Effector memory CD8-positive, alpha-beta T cell (primary cell): ENCODE measurements at places on chromosomes 6 and 20.
A peak's percentile ranks its signal among the peaks of the same experiment; 100 is the strongest.

DNA sequence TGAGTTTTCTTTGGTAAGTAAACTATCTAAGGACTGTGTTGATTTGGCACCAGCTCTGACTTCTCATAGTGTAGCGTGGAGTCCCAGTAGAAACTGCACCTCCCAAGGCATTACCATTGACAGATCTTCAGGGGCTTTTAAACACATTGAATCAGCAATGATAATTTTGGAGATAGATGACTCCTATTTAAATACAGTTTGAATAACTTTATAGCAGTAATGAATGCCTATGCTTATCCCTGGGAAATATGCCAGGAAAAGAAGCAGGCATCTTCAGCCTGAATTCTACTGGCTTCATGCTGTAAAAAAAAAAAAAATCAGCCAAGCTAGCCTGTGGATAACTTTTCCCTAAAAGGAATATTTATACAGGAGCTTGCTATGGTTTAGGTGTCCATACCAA is 895.9 kb downstream of the EYS start:
- H3K4me3 ChIP-seq: no peak overlapping the region
- no peak for DNase-seq
- no peaks in the 10 kb centered on the region for H3K27me3 ChIP-seq
- no peaks in the 10 kb centered on the region for H3K4me1 ChIP-seq
- H3K36me3 ChIP-seq: no peaks in the 10 kb centered on the region
- no peak overlapping the region for H3K27ac ChIP-seq

- no peaks in the 10 kb centered on the region for H3K36me3 ChIP-seq
- no peaks in the 10 kb centered on the region for H3K27me3 ChIP-seq
- no peaks in the 10 kb centered on the region for H3K4me1 ChIP-seq
- H3K27ac ChIP-seq: no peak overlapping the region
Observed at GRCh38 chr6:56416247-56416646, 168.9 kb upstream of the COL21A1 start.

DNA sequence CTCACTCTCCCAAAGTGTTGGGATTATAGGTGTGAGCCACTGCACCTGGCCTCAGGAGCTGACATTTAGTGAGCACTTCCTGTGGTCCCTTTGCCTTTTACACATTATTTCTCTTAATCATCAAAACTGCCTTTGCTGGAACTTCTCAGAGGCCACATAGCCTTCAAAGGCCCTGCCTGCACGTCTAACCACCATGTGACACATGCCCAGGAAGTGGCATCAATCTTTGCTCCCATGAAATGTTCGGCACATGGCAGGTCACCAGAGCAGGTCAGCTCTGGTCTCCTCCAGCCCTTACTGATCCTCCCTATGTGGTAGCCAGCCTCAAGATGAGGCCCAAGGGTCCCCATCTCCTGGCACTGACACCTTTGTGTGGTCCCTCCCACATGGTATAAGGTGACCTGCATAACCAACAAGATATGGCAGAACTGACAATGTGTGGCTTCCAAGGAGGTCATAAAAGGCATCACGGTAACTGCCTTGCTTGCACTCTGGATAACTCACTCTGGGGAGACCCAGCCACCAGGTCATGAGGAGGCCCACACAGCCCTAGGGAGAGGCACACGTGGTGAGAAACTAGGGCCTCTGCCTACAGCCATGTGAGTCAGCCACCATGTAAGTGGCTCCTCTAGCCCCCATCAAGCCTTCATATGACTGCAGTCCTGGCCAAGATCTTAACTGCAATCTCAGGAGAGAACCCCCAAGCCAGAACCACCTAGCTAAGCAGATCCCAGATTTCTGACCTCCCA is 28.8 kb upstream of the HMGA1 start:
- no peaks in the 10 kb centered on the region for H3K27me3 ChIP-seq
- no peaks in the 10 kb centered on the region for H3K4me1 ChIP-seq
- no peak overlapping the region for H3K4me3 ChIP-seq
- H3K36me3 ChIP-seq: no peaks in the 10 kb centered on the region

GRCh38 chr6:53437557-53438202 is 88.9 kb upstream of the ELOVL5 start:
- no peaks in the 10 kb centered on the region for H3K36me3 ChIP-seq
- H3K4me1 ChIP-seq: peaks cover 5% of the 10 kb centered on the region
- H3K27ac ChIP-seq: no peak overlapping the region
- H3K27me3 ChIP-seq: peaks cover 9% of the 10 kb centered on the region
- no peak overlapping the region for H3K4me3 ChIP-seq
- DNase-seq: peak; percentile 23

- no peaks in the 10 kb centered on the region for H3K4me1 ChIP-seq
- H3K27ac ChIP-seq: no peak overlapping the region
- no peak for DNase-seq
Observed at GRCh38 chr6:7451326-7451725, 61.7 kb downstream of the RIOK1 start.

DNA sequence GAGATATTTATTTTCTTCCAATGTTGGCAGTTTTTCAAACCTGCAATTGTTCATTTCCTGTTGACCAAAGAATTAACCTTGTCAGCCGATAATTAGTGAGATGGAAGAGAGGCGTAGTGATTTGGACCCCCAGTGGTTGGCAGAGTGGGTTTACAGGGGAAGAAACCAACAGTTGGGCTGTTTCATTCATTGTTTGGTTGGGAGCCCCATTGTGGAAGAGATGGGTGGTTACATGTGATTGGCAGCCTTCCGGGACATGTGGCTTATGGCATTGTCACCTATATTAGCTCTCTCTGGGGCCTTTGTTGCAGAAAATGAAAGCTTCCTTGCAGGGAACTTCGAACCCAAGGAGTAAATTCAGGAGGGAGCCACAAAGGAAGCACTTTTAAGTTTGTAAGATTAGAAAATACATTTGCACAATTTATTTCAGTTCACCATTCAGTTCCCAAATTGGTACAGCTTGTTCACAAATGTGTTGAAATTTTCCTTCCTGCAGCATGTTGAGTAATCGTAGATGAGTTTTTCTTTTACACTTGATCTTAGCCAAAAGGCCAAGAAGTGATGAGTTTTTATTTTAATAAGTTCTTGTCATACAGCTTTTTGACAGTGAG is 50.3 kb upstream of the CDKAL1 start:
- H3K27ac ChIP-seq: peak overlapping the region; percentile 15
- no peaks in the 10 kb centered on the region for H3K27me3 ChIP-seq
- no peak for DNase-seq

DNA sequence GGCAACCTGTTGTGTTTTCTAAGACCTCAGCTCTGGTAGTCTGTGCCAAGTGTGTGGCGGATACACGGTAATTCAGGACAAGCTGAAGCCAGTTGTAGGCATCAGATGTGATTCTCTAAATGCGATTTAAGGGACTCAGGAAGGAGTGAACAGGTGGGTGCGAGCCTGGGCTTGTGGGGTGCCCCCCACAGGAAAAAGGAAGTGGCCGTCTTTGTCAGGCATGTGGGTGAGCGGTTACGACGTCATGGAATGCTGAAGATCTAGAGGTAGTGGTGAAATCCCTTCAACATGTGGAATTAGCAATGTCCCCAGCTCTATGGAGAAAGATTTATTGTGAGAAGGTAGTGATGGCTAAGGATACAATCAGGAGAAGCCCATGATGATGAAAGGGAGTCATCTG is 95.1 kb upstream of the EXOC2 start:
- peaks cover 7% of the 10 kb centered on the region for H3K4me1 ChIP-seq
- no peak for DNase-seq
- H3K36me3 ChIP-seq: no peaks in the 10 kb centered on the region
- H3K27ac ChIP-seq: no peak overlapping the region

GRCh38 chr20:34023937-34024722 is 30.4 kb downstream of the RALY start:
- no peak overlapping the region for H3K4me3 ChIP-seq
- DNase-seq: no peak
- peaks cover 66% of the 10 kb centered on the region for H3K4me1 ChIP-seq
- peaks cover 23% of the 10 kb centered on the region for H3K36me3 ChIP-seq

DNA sequence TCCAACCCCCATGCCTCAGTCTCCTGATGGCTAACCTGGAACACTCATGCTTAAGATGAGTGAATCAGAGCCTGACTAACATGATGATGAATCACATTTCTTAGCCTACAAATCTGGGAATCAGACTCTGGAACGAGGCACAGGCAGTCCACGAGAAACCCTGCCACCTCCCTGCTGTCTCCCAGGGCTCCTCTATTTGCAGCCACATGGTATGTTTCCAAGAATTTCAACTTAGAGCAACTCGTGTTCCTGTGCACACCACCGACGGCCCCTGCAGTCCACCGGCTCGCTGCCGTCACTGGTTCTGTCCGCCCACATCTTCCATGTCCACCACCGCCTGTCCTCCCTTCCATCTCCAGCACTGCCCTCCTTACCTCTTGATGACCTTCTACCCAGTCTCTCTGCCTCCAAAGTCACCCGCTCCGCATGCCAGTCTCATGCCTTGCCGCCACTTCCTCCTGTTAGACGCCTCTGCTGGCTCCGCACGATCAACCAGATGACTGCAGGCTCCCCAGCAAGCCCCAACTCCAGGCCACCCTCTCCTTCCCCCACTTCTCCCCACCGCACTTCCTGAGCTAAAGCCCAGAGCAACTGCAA is 87.6 kb downstream of the AGPAT4 start:
- no peak for DNase-seq
- H3K36me3 ChIP-seq: peaks cover 14% of the 10 kb centered on the region
- H3K4me1 ChIP-seq: peaks cover 13% of the 10 kb centered on the region
- no peak overlapping the region for H3K4me3 ChIP-seq

DNA sequence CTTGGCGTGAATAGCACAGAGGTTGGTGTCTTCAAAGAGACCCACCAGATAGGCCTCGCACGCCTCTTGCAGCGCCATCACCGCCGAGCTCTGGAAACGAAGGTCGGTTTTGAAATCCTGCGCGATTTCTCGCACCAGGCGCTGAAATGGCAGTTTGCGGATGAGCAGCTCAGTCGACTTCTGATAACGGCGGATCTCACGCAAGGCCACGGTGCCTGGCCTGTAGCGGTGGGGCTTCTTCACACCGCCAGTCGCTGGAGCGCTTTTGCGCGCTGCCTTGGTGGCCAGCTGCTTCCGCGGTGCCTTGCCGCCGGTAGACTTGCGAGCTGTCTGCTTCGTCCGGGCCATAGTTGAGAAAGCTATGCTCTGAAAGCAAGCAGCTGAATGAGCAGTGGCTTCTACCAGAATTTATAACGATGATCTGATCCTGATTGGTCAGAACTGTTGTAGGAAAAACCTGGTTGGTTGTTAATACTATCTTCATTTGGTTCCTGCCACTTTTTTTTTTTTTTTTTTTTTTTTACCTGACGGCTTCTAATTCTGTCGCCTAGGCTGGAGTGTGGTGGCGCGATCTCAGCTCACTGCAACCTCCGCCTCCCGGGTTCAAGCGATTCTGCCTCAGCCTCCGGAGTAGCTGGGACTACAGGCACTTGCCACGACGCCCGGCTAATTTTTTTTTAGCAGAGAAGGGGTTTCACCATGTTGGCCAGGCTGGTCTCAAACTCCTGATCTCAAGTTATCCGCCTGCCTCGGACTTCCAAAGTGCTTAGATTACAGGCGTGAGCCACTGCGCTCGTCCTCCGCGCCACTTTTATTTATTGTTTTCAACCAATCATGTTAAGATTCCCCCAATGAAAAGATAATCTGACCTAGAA is 21.5 kb downstream of the OR2B2 start:
- no peaks in the 10 kb centered on the region for H3K36me3 ChIP-seq
- H3K4me3 ChIP-seq: peak overlapping the region; percentile 70
- H3K4me1 ChIP-seq: peaks cover 30% of the 10 kb centered on the region
- no peaks in the 10 kb centered on the region for H3K27me3 ChIP-seq
- H3K27ac ChIP-seq: peak overlapping the region; percentile 85

DNA sequence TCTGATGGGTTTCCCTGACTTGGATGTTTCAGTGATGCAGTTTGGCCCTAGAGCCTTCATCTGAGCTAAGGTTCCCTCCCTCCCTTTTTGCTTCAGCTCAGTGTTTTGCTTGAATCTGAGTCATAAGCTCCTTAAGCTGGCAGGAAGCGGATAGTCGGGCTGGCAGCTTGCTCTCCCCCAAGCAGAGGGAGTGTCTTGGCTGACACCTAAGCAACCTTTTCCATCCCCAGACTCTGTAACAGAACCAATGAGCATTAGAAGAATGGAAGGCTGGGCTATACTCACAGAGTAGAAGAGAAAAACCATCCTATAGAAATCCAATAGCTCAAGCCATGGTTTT is 98.3 kb downstream of the HAO1 start:
- no peak overlapping the region for H3K4me3 ChIP-seq
- H3K4me1 ChIP-seq: no peaks in the 10 kb centered on the region
- no peak for DNase-seq
- no peak overlapping the region for H3K27ac ChIP-seq
- no peaks in the 10 kb centered on the region for H3K36me3 ChIP-seq
- H3K27me3 ChIP-seq: no peaks in the 10 kb centered on the region

GRCh38 chr20:23412026-23412425 is 9.3 kb downstream of the NAPB start:
- H3K4me1 ChIP-seq: peaks cover 64% of the 10 kb centered on the region
- no peaks in the 10 kb centered on the region for H3K36me3 ChIP-seq
- H3K4me3 ChIP-seq: no peak overlapping the region
- DNase-seq: no peak

DNA sequence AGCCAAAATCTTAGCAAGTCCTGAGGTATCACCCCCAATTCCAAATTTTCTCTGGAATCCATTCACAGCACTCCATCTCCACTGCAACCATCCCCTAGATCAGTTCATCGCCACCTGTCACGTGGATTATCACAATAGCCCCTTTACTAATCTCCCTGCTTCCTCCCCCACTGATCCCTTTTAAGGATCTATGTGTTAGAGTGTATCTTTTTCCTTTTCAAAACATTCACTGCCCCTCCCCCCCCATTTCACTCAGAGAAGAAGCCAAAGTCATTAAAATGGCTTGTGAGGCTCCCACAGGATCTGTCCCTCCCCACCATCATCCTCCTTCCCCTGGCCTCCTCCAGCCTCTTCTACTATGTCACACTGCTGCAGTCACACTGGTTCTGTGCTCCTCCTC is 18.4 kb upstream of the SPAG4 start:
- no peak overlapping the region for H3K4me3 ChIP-seq
- no peak overlapping the region for H3K27ac ChIP-seq
- no peak for DNase-seq
- no peaks in the 10 kb centered on the region for H3K36me3 ChIP-seq

DNA sequence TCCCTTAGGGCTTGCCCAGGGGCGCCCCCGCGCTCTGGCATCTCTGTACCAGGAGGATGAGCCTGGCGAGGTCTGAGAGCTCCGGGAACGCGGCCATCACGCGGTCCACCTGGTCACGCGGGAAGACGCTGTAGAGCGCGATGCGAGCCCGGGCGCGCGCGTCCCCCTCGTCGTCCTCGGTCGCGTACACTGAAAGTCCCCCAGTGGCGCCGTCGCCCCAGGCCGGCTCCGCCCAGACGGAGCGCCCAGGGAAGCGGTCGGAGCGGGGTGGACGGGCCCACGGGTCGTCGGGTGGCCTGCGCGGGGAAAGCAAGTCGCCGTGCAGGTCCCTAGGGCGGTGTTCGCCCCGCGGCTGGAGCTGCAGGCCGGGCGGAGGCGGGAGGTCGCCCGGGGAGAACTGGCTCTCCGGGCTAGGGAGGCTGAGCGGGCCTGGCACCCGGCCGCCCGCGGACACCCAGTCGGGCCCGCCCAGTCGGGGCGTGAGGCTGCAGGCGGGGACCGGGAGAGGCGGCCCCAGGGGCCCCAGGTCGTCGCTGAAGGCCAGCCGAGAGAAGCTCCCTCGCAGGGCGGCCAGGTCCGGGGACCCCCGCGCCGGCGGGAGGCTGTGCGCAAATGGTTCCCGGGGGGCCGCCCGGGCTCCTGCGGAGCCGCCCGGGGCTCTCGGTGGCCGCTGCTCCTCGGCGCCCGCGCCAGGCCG is 34.0 kb downstream of the ZC3H12D start:
- H3K4me1 ChIP-seq: peaks cover 2% of the 10 kb centered on the region
- DNase-seq: no peak
- H3K27ac ChIP-seq: no peak overlapping the region
- H3K27me3 ChIP-seq: no peaks in the 10 kb centered on the region
- peaks cover 17% of the 10 kb centered on the region for H3K36me3 ChIP-seq
